ENCODE measurements at places on chromosomes 4 and X. TPM values are rescaled to one million over a fixed set of nuclear protein-coding genes. Genes with fewer than 3 reads are reported as not detected.
A peak's percentile ranks its signal among the peaks of the same experiment; 100 is the strongest.

DNA sequence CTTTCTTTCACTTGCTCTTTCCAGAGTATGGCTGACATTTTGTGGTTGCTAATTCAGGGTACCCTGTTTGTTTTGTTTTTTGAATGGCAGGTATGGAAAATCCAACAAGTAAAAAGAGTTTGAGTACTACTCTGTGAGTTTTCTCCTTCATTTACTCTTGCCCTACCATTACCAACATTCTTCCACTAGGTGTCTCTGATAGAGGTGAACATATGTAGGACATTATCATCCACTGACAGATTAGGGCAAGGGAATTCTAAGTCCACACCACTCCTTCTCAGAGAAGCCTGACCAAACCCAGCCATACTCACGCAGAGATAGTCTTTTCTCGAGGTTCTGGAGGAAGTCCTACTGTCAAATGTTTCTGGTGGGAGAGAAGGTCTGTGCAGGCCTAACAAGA is 36.7 kb upstream of the HDAC8 start:
- peak; percentile 6 for DNase-seq

The VCX gene
- not detected for polyA plus RNA-seq

DNA sequence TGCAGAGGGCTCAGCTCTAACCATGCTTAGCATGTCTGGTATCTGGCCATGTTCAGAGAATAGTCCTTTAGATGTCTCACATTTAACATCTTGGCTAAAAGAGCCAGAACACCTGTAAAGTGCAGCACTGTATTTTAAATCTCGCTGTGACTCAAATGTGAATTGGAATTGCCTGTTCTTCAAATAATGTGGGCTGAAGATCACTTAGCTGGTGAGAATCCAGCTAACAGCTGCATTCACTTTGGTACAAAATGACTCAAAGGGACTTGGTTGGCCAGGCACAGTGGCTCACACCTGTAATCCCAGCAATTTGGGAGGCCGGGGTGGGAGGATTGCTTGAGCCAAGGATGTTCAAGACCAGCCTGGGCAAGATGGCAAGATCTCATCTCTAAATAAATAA is 63.5 kb upstream of the PLAC8 start:
- DNase-seq: no peak

The ATP1B4 gene
- not detected for polyA plus RNA-seq

DNA sequence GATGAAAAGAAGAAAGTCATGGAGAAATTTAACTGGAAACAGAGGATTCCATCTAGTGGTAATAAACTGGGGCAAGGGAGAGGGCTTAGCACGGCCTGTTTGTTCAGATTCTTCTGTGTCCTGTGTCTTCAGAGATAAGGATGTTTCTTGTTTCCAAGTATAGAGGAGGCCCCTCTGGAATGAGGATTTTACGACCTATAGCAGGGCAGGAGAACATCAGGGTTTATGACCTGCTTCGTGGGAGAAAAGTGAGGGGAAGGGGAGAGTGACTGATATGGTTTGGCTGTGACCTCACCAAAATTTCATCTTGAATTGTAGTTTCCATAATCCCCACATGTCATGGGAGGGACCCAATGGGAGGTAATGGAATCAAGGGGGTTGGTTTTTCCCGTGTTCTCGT is 93.0 kb upstream of the LDB2 start:
- no peak for DNase-seq

The MAGEA4 gene
- polyA plus RNA-seq: not detected

GRCh38 chr4:40747207-40747835 is 2.4 kb upstream of the NSUN7 start:
- DNase-seq: no peak

GRCh38 chrX:135484641-135485289 is 35.7 kb upstream of the INTS6L start:
- peak; percentile 57 for DNase-seq

GRCh38 chrX:16804923-16805464 is 18.7 kb downstream of the TXLNG start:
- DNase-seq: no peak

DNA sequence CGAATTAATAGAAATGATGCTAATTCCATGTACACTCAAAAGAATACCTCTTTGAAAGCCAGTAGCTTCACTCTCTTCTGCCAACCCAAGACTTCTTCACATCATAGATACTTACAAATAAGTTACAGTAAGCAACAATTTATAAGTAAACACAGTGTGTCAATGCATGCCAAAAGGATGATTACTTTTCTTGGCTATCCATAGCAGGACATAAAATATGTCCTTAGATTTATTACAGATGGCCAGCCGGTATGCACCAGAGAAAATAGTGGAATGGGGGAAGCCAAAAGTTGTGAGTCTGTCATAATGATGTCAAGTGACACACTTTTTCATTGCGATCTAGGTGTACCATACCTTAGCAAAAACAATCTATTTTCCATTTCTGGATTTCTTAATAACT is 631 bp upstream of the BMX start:
- no peak for DNase-seq

The PLXNA3 gene
- 111 TPM for polyA plus RNA-seq
